ENCODE measurements at places on chromosomes 12 and 14. TPM values are rescaled to one million over a fixed set of nuclear protein-coding genes. Genes with fewer than 3 reads are reported as not detected.

DNA sequence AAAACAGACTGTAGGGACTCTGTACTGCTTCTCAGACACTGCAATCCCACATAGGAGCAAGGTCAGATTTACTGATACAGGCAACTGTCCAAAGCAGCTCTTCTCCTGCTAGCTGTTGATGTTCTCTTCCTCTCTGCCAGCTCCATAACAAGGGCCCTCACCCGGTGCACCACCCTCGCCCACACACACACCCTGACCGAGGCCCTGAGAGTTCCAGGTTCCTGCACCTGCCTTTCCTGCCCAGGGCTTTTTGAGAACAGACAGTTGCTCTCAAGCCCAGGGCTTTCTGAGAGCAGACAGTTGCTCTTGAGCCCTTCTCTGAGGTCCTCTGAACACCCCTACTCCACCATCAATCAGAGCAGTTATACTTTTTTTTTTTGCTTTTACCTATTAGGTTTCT, 233.8 kb upstream of the GARIN6 start:
- no peak for DNase-seq

GRCh38 chr14:76673261-76673660, 88.0 kb upstream of the VASH1 start:
- DNase-seq, result no peak

- no peak for DNase-seq
These were observed 7.2 kb upstream of the C1R start for GRCh38 chr12:7099290-7099996.

- DNase-seq, result no peak
These were observed 55.5 kb downstream of the MYRFL start for GRCh38 chr12:69880571-69880970.

DNA sequence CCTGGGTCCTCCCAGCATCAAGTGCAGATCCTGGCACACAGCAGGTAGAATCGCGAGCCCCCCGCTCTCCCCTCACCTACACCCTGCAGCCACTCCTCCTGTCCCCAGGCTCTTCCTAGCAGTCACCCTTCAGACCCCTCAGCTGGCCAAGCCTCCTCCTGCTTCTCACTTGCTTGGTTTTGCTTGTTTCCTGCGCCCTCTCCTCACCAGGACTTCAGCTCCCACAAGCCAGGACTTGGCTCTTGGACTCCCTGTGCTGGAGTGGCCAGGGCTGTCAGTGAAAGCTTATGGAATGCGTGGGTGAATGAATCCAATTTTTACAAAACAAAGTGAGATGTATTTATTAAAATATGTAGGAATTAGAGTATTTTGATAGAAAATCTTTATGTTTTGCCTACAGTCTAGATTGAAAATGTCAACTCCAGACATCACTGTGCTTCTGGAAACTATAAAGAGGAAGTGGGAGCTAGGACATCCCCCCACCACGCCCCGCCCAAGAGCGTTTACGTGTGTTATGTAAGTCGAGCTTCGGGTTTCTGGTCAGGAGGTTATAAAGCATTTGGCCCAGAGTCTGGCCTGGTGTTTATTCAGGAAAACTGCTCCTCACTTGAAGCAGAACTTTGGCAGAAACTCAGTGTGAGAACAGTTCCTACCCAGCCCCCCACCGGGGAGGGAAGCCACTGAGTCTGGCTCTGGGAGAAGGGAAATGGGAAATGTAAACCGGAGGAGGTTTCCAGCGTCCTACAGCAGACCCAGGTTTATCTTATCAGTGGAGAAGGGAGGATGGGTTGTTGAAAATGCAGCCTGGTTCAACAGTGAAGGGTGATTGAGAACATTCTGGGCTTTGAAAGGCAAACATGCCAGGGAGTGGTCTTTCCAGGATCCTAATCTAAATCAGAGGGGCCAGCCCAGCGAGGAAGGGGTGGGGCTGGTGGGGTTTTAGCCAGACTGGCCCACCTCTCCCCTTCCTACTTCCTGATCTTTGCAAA, 8.8 kb downstream of the ALDH2 start:
- DNase-seq, result peak; percentile 52

Gene LHX5
- 0.26 TPM for total RNA-seq

GRCh38 chr14:55323910-55324309, 52.7 kb downstream of the FBXO34 start:
- DNase-seq, result no peak

DNA sequence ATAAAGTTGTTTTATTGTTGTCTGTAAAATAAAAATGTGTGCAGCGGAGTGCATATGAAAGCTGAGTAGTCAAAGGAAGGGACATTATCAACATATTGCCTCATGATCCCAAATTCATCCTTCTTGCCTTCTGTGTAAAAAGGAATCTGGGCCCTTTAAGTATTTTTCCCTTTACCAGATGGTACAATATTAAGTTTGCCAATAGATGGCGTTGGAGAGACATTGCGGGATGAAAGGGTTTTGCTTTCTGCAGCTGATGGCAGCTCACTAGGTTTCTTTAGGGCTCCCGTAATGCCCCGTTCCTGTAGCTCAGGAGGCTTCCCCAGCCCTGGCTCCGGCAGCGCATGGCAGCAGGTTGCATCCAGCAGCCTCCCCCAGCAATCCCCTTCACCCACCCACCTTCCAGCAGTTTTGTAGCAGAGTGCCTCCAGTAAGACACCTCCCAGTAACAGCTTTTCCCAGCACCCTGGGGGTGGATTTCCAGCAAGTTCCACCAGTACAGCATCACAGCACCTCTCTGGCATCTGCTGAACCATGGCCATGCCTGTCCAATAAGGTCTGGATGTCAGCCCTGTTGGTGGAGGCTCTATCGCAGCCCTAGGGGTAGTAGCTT, 354.4 kb downstream of the MED13L start:
- DNase-seq, result no peak

Gene SERPINA6
- total RNA-seq, result not detected

- peak; percentile 72 for DNase-seq
These were observed 58.5 kb downstream of the PLXNC1 start for GRCh38 chr12:94206886-94207285.

DNA sequence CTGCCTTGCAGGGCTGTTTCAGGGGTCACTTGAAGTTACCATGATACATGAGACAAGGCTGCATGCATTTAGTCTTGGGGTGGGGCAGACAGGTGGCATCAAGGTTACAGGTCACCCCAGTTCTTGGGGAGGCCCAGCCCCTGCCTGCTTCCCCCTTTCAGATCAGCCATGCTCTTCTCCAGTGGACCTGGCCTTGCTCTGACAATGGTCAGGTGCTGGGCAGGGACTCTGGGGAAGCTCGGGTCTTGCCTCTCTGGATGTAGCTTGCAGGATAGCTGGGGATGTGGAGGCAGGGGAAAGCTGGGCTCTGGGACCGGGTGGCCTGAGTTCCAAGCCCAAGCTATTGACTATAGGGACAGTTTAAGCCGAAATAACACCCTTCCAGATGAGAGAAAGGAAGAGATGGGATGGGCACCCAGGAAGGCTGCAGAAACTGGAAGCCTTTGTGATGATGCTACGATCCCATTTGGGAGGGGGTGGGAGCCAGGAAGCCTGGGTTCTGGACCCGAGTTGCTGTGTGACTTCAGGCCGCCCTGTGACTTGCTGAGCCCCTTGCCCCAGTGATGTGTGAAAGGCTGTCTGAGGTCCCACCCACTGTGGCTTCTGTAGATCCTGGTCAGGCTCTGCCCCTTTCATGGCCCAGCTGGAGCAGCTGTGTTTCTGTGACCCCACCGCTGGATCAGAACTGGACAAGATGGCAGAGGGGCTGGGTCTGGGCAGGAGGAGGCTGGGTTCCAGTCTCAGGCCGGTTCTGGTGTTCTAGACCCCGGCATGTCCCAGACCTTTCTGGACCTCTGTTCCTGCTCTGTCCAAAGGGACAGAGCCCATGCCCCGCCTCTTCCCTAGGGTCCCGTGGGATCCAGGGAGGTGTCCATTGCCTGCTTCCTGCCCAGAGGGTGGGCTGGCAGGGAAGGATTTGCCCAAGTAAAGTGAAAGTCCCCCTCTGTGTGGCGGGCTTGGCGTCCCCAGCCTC, 2.1 kb downstream of the TNFAIP2 start:
- no peak for DNase-seq

Gene RFX4
- total RNA-seq, result not detected

GRCh38 chr14:96888593-96888992, 91.4 kb downstream of the VRK1 start:
- no peak for DNase-seq

Gene SERPINA4
- not detected for total RNA-seq

GRCh38 chr14:30312214-30312613, 246.7 kb upstream of the G2E3 start:
- no peak for DNase-seq

GRCh38 chr12:52990206-52990605, 16.1 kb upstream of the EIF4B start:
- no peak for DNase-seq
